Placental pericyte (primary cell): ENCODE measurements at places on chromosomes 11 and 22. TPM values are rescaled to one million over a fixed set of nuclear protein-coding genes. Genes with fewer than 3 reads are reported as not detected.

The OTOG gene
- total RNA-seq = not detected in 2 replicates

The CADM1 gene
- total RNA-seq = 3.3 and 32.4 TPM in 2 replicates

The ZNF70 gene
- 7.4 and 12.3 TPM in 2 replicates for total RNA-seq

The NLRP14 gene
- total RNA-seq = 0.14 TPM in 1 of 2 replicates, not detected in the other

The HEPHL1 gene
- 4.4 TPM in 1 of 2 replicates, not detected in the other for total RNA-seq

The PPME1 gene
- total RNA-seq = 22.5 and 38.5 TPM in 2 replicates

The PANX3 gene
- not detected in 2 replicates for total RNA-seq
